ENCODE measurements at places on chromosomes 16 and 17. TPM values are rescaled to one million over a fixed set of nuclear protein-coding genes. Genes with fewer than 3 reads are reported as not detected.

GRCh38 chr17:49730078-49730784 is 22.5 kb upstream of the SLC35B1 start:
- DNase-seq = peak; percentile 51

DNA sequence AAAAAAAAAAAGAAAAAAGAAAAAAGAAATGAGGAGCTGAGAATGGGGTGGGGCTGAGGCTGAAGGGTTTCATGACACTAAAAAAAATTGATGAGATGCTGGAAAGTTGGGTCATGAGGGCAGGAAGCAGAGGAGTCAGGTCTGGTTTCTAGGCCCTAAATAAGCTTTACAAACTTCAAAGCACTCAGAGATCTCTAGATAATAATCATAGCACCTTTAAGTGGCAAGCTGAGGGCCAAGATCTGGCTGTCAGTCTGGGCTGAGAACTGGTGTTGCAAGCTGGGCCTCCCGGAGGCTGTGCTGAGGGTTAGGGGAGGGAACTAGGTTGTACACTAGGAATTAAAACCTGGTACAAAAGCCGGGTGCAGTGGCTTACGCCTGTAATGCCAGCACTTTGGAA is 6.4 kb downstream of the ZNF764 start:
- peak; percentile 43 for DNase-seq

The CCL11 gene
- 0.64 TPM for polyA plus RNA-seq

- no peak for DNase-seq
These were observed 28.9 kb upstream of the GOSR2 start for GRCh38 chr17:46894024-46894423.

The CHST4 gene
- 0.12 TPM for polyA plus RNA-seq

- DNase-seq = no peak
These were observed 134.0 kb upstream of the IRX6 start for GRCh38 chr16:55189682-55190636.

GRCh38 chr17:35879773-35880654 is at the start of gene CCL5:
TSS of gene CCL5 (minus strand) at chr17:35880360.
- DNase-seq = no peak

The ZSCAN10 gene
- 0.66 TPM for polyA plus RNA-seq

DNA sequence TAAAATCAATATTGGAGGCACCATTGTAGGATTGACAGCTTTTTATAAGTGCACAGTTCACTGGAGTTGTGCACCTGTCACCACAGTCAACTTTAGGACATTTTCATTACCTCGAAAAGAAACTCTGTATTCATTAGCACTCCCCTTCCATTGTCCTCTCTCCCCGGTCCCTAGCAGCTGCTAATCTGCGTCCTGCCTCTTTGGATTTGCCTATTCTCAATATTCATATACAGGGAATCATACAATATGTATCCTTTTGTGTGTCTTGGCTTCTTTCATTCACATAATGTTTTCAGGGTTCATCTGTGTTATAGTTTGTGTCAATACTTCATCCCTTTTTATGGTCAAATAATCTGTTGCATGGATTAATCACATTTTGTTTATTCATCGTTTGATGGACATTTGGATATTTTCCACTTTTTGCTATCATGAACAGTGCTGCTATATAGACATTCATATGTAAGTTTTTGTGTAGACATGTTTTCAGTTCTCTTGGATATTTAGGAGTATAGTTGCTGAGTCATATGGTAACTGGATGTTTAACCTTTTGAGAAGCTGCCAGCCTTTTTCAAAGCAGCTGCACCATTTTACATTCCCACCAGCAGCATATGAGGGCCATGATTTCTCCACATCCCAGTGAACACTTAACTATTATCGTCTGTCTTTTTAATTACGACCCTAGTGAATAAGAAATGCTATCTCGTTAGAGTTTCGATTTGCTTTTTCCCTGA is 9.8 kb downstream of the DNAJA3 start:
- DNase-seq = no peak

DNA sequence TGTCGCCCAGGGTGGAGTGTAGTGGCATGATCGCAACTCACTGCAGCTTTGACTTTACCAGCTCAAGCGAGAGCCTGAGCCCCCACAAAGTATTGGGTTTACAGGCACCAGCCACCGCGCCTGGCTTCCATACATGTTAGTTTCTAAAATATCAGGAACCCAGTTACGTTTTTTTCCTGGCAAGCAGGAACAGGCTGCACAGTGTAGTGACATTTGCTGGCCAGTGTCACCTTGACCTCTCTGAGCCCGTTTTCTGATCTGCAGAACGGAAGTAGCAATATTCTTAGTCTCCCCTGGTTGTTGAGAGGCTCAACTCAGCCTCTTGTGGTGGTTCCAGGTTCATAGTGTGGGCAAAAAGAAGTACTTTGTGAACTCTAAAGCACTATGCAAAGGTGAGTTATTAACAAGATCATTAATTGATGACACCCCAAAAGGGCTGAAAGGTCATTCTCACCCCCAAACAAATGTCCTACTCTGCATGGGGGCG is 15.6 kb downstream of the IGF2BP1 start:
- no peak for DNase-seq

GRCh38 chr17:49180303-49180702 is 30.1 kb downstream of the GNGT2 start:
- no peak for DNase-seq

DNA sequence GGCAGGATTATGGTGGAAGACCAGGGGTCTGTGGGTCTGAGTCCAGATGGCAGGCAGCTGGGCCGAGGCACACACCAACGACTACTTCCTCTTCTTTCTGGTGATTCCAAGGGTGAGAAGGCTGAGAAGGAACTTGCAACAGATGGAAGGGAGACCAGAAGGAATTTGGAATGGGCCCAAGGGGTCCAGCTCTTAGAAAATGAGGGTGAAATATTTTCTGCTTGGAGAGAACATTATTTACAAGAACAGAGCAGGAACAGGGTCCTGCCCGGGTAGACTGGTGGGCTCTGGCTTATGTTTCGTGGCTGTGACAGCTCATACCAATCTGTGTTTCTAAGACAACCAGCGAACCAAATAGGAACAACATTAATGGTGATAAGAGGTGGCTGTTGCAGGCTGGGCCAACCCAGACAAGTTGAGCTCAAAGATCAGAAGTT is 36.6 kb downstream of the CCDC42 start:
- DNase-seq = peak; percentile 27

The NUP85 gene
- 49.9 TPM for polyA plus RNA-seq

The HIGD1B gene
- 1.8 TPM for polyA plus RNA-seq

DNA sequence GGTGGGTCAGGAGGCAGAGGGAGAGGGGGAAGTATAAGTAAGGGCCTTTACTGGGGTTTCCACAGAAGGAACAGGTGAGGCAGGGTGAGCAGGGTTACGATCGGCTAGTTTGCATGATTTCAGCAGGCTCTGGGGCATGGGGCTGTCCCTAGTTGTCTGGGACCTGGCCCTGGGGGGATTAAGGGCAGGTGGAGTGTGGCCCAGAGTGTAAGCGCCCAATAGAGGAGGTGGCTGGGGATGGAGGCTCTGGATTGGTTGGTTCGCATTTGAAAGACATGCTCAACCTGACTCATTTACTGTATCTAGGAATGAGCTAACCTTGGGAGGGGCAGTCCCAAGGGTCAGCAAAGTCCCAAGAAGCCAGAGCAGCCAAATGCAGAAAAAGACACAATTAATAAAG is 230.3 kb downstream of the MAP2K4 start:
- DNase-seq = no peak

GRCh38 chr17:4919511-4920047 is 12.5 kb upstream of the GP1BA start:
- no peak for DNase-seq

DNA sequence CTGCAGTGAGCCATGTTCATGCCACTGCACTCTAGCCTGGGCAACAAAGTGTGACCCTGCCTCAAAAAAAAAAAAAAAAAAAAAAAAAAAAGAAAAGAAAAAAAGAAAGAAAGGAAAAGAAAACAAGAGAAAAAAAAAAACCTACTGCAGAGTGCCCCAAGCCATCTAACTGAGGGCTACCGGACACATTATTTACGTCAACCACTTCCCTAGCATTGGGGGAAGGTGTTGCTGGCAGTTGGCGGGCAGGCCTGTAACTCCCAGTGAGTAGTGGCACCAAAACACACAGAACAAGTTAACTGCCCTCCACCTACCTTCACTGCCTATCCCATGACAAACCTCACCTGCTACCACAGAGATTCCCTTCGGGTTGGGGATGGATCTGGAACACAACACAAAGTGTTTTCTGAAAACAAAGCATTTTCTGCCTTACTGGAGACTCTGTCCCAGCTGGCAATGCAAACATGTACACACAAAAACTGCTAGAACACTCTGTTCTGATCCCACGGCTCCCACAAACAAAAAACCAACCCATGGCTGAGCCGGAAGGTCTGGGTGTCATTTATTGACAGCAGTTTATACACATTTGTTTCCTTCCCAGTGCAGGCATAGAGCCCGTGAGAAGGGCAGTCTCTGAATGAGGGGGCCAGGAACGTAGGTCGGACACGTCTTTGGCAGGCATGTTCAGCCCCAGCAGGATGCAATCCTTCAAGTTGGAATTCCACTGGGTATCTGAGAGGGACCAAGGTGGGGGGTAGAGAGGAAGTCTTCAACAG is 11.0 kb downstream of the PHB1 start:
- no peak for DNase-seq

GRCh38 chr17:77322514-77323412 is 182.0 kb downstream of the SEC14L1 start:
- DNase-seq = peak; percentile 79

DNA sequence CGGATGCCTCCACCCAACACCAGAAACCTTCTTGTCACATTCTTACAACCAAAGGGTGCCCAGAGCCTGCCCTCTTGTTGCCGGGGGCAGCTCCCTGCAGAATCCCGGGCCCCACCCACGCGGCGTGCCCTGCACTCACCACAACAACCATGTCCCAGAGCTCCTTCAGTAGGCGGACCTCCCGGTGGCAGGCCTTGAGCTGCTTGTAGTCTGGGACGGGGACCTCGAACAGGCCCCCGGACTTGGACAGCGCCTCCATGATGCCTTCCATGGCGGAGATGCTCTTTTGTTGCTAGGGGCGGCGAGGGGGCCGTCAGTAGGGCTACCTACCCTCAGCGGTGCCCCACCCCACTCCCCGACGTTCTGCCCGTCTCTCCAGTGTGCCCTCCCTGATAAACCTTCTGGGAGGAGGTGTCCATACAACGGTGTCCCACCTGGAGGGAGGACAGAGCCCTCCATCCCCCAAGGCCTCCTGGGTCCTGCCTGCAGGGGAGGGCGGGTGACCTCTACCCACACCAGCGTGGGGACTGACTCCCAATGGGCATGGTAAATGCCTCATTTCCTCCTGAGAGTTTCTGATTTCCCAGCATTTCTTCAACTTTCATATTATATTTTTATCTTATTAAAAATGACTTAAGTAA is 52.2 kb downstream of the DNAH17 start:
- no peak for DNase-seq

The SPNS3 gene
- polyA plus RNA-seq = 9.2 TPM

GRCh38 chr17:37123386-37123785 is 174.6 kb downstream of the AATF start:
- DNase-seq = no peak

DNA sequence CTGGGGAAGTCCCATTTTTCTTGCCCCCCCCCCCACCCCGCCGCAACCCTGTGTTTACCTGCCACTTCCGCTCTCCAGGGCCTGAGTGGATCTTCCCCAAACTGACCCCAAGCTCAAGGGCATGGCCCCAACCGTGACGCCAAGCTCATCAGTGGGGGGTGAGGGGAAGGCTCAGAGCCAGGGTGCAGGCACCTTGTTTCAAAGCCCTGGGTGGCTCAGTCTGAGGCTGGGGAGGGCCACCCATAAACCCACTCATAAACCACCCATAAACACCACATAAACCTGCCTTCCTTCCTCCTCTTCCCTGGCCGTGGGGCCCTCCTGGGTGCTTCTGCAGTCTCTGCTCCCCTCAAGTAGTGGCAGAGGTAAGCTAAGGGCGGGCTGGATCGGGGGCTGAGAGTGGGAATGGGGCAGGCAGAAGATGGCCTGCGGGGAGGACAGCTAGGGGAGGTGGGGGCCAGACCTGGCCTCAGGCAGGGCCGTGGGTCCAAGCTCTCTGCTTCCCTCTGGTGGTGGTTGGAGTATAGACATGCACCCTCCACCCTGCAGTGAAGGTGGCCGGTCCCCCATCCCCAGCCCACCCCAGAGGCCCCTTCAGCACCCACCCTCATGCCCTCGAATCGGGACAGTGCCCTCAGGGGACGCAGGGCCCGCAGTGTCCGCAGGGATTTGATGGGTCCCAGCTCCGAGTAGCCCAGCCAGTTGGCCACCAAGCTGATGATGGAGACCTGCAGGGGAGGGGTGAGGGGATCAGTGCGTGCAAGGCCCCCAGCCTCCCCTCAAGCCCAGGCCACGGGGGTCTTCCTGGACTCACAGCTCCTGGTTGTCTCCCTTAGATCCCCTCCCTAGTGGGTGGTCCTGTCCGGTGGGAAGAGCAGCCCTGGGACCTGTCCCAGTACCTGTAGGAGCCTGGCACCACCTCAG is 14.6 kb upstream of the CD79B start:
- no peak for DNase-seq

The ATP2A3 gene
- polyA plus RNA-seq = 44.4 TPM

DNA sequence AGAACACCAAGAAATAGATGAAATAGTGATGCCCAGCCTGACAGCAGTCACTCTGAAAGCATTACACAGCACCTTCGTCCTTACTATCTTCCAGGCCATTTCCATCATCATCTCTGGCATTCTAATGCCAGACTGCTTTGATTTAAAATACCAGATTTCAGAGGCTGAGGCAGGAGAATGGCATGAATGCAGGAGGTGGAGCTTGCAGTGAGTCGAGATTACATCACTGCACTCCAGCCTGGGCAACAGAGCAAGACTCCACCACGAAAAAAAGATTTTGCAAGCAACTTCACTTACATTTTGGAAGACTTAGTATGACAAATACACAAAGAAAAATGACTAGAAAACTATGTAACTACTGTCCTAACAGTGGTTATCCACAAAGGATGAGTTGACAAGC is 244.0 kb downstream of the CPPED1 start:
- DNase-seq = no peak

Data from large intestine (tissue), 12 donors.